Adrenal gland (tissue), 19 donors: ENCODE measurements at places on chromosomes 4 and X.

DNA sequence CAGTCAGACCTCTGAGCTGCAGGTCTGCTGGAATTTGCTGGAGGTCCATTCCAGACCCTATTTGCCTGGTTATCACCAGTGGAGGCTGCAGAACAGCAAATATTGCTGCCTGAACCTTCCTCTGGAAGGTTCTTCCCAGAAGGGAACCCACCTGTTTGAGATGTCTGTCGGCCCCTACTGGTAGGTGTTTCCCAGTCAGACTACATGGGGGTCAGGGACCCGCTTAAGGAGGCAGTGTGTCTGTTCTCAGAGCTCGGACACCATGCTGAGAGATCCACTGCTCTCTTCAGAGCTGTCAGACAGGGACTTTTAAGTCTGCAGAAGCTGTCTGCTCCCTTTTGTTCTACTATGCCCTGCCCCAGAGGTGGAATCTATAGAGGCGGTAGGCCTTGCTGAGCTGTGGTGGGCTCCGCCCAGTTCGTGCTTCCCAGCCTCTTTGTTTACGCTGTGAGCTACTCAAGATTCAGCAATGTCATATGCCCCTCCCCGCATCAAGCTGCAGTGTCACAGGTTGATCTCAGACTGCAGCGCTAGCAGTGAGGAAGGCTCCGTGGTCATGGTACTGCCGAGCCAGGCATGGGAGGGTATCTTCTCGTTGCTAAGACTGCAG, 44.1 kb upstream of the KDR start:
- DNase-seq = no peak

DNA sequence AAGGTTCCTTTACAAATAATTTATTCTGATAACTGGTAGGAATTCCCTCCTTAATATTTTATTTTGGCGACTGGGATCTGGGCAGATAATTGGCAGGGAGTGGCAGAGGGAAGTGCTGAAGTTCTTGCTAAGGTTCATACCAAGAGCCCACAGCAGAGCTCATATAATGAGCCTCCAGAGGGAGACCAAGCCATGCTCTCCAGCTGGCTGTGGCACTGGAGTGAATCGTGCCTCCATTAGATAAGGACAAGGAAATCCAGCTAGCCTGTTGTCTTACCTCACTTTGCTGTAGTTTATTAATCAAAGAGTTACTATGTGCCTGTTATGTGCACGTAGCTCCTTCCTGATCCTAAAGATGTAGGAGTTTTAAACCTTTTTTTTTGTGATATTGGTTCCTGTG, 1.3 kb downstream of the ASB12 start:
- no peak for DNase-seq

DNA sequence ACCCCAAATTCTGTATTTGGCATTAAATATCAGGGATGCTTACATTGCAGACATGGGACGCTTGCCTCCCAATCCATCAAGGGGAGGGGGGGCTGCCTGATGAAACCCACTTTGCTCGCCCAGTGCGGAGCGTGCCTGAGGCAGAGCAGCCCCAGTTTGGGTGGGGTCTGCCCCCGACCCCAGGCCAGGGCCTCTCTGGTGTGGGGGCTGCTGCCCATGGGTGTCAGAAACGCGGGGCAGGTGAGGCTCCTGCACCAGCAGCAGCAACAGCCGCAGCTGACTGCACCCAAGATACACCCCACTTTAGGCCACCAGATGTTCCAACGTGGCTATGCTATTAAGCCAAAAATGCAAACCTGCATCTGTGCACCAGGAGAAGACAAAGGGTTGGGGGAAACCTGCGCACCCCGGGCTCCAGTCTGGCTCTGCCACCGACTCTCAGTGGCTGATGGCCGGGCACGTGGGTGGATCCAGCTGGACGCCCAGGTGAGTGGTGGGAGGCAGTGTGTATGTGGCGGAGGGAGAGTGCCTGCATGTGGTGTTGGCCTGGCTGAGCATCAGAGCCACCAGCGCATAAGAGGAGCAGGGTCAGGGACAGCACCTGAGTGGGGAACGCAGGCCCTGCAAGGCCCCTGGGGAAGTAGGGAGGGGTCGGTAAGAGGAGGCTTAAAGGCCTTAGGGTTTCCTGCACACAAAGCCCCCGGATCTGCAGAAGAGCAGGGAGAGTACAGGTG, 86.2 kb downstream of the ABLIM2 start:
- no peak for DNase-seq

DNA sequence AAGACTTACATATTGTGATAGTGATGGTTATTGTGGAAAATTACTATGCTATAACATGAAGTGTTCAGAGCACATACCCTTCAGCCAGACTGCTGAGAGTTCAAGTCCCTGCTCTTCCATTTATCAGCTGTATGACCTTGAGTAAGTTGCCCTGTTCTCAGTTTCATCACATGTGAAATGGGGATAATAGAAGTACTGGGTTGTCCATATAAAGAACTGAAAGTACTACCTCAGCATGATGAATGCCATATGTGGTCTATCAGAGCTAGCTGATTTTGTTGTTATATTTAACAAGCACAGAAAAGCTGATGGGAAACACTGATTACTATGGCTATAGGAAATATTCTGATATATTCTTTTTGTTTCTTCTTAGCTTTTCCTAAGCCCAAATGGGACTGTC, 115.6 kb downstream of the REPS2 start:
- no peak for DNase-seq

DNA sequence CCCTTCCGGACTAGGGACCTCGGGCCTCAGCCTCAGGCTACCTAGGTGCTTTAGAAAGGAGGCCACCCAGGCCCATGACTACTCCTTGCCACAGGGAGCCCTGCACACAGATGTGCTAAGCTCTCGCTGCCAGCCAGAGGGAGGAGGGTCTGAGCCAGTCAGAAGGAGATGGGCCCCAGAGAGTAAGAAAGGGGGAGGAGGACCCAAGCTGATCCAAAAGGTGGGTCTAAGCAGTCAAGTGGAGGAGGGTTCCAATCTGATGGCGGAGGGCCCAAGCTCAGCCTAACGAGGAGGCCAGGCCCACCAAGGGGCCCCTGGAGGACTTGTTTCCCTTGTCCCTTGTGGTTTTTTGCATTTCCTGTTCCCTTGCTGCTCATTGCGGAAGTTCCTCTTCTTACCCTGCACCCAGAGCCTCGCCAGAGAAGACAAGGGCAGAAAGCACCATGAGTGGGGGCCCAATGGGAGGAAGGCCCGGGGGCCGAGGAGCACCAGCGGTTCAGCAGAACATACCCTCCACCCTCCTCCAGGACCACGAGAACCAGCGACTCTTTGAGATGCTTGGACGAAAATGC, at the start of gene WAS:
TSS of gene WAS (plus strand) at position 389 of the 572 bp plus-strand sequence. CDS start at position 444, 55 bp downstream.
- no peak for DNase-seq

DNA sequence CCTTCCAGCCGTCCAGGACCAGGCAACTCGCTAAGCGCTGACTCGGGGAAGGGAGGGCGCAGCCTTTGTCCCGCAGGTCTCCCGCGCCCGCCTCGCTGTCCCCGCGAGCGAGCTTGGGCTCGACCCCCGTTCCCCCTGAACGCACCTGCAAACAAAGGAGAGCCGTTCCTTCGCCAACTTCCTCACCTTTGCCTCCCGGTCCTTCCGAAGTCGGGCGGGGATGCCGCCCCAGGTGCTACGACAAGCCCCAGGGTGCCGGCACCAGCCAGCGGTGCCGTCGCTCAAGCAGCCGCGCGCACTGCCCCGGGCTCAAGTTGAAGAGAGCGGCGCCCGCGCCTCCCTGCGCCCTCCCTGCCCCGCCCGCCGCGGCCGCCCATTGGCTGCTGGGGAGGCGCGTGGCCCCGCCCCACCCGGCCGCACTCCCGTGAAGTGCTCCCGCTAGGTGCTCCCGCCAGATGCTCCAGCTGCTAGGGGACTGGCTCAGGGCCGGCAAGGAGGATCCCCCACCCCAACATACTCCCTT, 107.1 kb downstream of the NSUN7 start:
- DNase-seq = peak; percentile 60

DNA sequence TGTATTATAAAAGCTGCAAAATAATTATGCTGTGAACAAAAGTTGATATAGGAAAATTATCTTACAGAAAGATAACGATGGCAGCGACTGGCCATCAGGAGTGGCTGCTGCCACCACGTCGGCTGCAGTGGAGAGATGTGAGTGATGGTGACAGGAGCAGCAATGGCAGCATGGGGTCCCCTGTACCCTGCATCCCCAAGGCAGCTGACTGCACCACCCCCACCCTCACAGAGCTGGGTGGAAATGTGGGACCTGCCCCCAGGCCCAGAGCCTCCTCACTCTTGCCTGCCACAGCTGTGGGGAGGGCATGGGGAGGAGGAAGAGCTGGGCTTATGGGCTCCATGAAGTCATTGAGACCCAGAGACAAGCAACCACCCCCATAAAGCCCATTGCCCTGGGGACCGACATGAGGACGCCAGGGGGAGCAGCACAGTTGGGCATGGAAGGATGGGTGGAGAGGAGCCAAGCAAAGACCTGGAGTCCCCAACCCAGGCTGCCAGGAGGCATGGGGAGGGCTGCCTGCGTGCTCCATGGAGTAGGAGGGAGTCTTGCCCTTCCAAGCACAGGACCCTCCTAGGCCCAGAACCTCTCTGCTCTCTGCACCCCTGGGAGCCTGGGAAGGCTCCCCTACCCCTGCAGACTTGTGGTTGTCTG, 1090.5 kb downstream of the PCDH18 start:
- DNase-seq = no peak

DNA sequence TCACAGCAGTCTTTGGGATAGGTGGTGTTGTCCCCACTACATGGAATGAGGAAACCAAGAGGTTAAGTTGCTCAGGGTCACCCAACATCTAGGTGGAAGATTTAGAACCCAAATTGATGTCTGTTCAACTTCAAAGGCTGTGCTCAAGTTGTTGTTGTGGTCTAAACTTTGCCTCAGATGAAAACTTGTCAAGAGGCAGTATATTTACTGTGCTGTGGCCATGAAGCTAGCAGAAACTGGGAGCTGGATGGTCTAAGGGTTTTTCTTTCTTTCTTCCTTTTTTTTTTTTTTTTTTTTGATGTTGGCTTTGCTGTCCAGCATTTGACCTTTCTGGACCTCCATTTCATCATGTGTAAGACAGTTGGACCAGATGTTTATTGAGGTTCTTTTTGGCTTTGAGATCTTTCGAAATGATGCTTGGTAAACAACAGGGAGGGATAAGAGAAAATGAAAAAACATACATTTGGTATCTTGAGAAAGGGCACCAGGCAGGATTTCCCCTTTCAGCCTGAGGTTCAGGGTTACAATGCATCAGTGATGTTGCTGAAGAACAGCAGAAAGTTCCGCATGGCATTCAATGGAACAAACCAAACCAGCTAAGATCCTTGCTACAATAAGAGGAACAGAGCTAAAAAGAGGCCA, 166.2 kb upstream of the RPS6KA3 start:
- DNase-seq = no peak

DNA sequence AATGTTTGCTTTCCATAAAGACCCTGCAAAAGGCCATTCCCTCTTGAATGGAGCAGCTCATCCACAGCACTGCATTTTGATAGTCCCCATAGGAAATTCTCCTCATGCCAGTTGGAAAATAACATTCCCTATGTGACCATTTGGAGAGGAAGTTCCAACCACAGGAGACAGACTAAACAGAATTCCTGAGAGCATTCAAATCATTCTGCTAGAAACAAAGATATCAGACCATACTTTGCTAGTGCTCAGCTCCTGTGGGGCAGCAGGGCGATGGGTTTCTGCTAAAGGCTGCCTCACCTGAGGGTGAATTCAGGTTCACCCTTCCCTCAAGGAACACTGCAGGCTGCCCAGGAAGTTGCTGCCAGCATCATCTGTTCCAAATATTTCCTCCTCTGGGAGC, 58.8 kb downstream of the LNX1 start:
- DNase-seq = no peak

GRCh38 chrX:102154900-102155805, 624 bp downstream of the BEX5 start:
- no peak for DNase-seq

- DNase-seq = no peak
These were observed 5.6 kb downstream of the CXCL9 start for GRCh38 chr4:76001700-76002099.

DNA sequence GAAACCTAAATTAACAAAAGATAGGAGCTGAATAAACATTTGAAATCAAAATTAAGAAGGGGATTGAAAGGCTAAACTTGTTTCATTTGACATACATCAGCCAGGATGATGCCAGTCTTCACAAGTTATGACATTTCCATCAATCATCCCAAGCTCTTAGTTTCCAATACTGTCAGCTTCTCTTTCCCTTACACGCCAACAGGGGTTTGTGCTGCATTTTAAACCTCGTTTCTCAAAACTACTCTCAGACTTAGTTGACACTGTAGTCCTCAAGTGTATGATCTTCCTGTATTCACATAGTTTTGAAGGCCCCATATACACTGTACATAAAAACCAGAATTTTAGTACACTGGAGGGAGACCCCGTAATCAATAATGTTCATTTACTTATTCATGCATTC, 840 bp upstream of the P2RY10 start:
- DNase-seq = no peak

DNA sequence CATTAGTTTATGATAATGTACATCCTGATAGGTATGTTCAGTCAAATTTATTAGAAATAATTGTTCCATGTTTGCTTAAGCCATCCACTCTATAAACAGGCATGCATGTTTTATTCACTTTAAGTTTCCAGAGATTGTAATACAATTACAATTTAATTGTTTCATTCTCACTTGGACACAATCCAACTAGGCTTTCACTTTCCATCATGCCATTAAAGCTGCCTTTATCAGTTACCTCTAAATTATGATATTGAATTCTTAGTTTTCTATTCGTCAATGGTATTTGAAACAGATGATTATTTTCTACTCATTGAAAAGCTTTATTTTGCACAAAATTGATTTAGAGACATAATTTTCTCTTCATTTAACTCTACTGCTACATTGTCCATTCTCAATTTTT, 1196.3 kb downstream of the RAPGEF2 start:
- DNase-seq = no peak

DNA sequence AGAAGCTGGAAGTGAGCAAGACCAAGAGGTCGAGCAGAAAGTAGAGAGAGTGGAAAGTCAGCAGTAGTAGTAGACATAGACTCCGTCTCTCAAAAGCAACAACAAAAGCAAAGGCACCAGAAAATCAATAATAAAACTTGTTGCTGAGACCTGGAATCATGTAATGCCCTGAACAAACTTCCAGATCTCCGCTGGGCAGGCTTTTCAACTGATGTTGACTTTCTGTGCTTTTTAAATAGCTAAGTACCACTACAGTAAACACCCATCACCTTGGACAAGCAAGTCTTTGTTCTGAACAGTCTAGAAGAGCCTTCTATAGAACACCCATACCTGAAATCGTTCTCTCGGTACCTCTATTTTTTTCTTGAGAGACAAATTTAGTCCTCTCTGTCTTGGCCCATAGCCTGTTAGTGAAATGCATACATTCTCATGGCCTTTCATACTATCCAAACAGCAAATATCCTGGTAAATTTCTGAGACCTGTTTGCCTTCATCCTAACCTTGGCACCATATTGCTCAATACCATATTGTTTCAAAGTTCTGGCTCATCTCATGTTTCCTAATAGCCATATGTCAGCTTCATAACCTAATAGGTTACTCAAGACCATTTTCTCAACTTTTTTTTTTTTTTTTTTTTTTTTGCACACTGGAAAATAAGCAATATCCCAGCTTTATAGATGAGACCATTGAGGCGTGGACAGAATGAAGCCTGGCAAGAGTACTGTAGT, 200.6 kb upstream of the RBPJ start:
- DNase-seq = no peak

DNA sequence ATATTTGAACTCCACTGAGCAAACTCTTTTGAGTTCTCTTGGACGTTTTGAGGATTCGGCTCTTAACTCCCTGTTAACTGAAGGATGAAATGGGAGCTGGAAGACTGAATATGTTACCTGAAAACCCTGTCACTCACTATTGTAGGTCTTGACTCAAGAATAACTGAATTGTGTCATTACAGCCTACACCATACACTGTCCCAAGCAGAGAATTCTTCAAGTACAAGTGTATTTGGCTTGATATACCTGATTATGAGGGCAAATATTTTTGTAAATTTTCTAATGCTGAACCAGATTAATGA, 276.1 kb downstream of the CFAP299 start:
- DNase-seq = no peak
